ENCODE measurements at places on chromosomes 16 and 17.

GRCh38 chr16:71421911-71422310 is 19.9 kb downstream of the TLE7 start:
- no peak for DNase-seq

GRCh38 chr16:85386467-85387170 is 226.5 kb upstream of the GSE1 start:
- DNase-seq: no peak

GRCh38 chr17:55500103-55500502 is 11.1 kb downstream of the SMIM36 start:
- no peak for DNase-seq

GRCh38 chr17:73304438-73304837 is 7.4 kb downstream of the CDC42EP4 start:
- no peak for DNase-seq

DNA sequence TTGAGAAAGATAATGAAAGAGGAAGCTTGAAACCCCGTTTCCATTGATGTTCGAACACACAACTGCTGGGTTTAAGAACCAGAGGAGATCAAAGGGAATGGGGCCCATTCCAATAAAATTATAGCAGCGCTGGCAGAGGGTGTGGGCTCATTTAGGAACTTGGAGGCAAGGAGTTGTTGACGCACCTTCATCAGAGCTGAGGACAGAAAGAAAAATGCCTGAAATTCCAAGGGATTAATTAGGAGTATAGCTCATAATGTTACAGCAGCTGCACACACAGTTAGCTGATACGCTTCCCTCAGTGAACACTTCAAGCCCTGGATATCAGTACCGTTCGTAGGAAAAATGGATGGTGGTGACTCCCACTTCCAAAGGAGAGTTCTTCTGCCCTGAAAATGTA is 127.2 kb downstream of the AXIN2 start:
- DNase-seq: no peak

DNA sequence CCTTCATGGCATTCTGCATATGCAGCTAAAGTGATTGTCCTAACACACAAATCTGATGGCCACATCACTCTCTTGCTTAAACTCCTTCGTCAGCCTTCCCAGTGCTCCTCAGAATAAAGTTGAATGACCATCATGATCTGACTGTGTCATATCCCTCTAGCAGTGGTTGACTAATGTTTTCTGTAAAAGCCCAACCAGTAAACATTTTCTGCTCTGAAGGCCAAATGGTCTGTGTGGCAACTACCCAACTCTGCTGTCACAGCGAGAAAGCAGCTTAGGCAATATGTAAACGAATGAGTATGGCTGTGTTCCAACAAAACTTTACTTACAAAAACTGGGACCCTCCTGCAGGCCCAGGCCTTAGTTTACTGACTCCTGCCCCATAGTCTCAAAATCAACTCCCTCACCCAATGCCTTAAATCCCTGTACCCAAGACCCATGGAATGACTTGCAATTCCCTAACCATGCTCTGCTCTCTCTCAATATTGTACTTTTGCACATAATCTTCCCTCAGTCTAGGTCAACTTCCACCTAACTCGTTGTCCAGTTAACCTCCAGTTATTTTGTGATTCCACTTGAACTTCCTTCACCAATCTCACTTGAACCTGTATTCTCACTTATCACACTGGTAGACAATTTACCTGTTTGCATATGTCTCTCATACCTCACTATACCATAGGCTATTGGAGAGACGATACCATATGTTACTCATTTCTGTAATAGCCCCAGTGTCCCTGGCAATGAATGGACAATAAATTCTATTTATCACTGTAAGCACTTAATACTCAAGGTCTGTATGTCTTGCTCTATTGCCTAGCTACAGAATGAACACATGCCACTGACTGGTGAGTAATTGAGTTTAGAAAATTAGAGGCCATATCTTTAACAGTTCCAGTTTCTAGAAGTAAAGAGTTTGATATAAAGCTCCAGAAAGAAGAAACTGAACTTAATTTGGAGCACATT is 29.1 kb downstream of the TMEM100 start:
- peak; percentile 54 for DNase-seq

- no peak for DNase-seq
These were observed 25.8 kb downstream of the PIK3R5 start for GRCh38 chr17:8939496-8940334.

- peak; percentile 38 for DNase-seq
These were observed 451.5 kb upstream of the HSBP1 start for GRCh38 chr16:83356266-83356665.

GRCh38 chr17:61416540-61417363 is 17.1 kb downstream of the TBX2 start:
- peak; percentile 91 for DNase-seq

GRCh38 chr16:53549970-53550690 is 47.1 kb upstream of the AKTIP start:
- DNase-seq: peak; percentile 79

- DNase-seq: no peak
These were observed 438.8 kb downstream of the PMP22 start for GRCh38 chr17:14826358-14826757.

DNA sequence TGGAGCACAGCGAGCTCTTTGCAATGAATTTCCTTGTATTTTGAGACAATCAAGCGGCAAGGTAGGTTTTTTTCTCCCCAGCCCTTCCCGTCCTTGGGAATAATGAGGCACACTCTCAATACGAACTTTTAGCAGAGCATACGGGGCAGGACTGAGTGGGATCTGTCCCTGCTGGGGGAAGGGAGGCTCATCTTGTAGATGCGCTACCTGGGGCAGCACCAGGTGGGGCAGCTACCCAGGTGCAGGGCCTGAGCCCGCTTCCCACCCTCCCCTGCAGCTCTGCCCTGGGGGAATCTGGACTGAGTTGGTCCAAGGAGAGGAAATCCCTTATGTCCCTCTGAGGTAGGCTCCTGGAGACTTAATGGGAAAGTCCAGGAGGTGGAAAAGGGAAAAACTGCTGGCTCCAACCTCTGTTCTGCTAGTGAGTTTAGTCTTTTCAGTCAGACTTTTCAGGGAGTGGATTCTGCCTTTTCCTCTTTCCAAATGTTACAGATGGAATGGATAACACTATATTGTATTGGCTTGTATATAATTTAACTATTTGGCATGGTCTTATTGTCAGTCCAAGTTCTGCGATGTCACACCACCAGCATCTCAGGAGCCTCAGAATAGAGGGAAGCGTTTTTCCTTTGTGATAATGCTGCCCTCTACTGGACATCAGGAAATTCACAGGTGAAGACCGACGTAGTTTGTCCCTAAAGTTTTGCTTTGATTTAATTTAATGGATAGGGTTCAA is 9.6 kb upstream of the CES1 start:
- peak; percentile 40 for DNase-seq

GRCh38 chr17:43578404-43578698 is 32.2 kb upstream of the ETV4 start:
- no peak for DNase-seq

- no peak for DNase-seq
These were observed 53.5 kb upstream of the CDH8 start for GRCh38 chr16:62089715-62090114.

DNA sequence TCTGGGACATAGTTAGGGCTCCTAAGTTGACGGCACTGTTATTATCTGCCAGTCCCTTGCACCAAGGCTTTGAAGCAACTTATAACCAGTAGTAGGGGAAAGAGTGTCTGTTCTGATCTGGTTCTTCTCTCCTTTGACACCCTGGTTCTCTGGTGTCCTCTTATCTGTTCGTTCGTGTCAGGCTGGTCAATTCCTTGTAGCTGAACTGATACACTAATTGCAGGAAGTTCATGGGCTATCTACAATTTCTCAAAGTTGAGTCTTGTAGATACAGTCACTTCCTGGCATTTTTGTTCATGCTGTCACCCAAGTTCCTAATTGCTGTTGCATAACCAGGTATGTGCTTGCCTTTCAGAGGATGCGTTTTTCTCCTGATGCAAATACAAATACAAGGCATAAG is 17.3 kb upstream of the MYO1D start:
- no peak for DNase-seq

GRCh38 chr16:31008149-31008548 is 2.3 kb downstream of the STX1B start:
- DNase-seq: no peak

DNA sequence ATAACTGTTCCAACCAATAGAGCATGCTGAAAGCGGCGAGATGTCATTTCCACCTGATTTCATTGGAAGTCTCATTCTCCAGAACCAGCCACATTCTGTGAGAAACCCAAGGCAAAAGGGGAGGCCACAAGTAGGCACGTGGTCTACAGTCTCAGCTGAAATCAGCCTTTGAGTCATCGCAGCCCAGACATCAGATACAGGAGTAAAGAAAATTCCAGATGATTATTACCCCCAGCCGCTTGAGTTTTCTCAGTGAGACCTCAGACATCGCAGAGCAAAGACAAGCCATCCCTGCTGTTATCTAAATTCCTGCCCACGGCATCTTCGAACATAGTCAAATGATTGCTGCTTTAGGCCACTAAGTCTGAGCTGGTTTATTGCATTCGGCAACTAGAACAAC is 23.1 kb downstream of the STAT3 start:
- no peak for DNase-seq

DNA sequence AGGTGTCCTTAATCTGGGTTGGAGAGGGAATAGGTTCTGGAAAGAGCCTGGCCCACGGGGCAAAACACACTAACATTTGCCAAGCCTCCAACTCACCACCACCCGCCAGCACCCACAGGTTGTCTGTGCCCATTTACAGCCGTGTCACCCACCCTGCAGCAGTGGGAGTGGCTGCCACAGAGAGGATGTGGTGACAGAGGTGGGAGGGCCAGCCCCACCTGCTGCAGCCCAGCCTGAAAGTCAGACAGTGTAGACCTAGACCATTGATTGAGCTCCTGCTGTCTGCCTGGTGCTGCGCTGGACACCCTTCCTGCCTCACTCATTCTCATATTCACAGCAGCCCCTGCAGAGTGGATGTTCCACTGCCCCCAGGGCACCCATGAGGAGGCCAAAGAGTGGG is 44.7 kb downstream of the IL21R start:
- DNase-seq: no peak

DNA sequence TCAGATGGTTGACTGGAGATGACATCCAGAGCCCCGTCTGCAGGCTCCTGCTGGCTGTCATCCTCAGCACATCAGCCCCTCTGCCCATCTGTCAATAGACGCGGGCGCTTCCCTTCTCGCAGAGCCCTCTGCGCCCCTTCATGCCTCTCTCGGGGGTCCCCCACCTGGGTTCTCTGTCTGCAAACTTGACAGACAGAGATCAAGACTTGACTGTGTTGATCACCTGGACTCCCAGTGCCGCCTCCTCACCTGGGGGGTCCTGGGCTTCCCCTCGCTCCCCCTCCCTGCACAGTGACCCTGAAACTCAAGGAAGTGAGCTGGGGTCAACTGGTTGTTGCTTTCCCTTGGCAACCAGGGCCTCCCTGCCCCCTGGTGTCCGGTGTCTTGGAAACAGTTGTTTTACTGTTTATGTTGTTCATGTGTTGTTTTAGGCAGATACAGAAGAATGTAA is 31.9 kb downstream of the RNF213 start:
- DNase-seq: no peak

All from COLO829 (cell line).